ENCODE measurements at places on chromosomes 2 and 18. TPM values are rescaled to one million over a fixed set of nuclear protein-coding genes. Genes with fewer than 3 reads are reported as not detected.

- H3K4me1 ChIP-seq: no peaks in the 10 kb centered on the region
- no peak overlapping the region for H3K27ac ChIP-seq
- no peaks in the 10 kb centered on the region for H3K36me3 ChIP-seq
- H3K4me3 ChIP-seq: no peak overlapping the region
- DNase-seq: no peak
Observed at GRCh38 chr2:21020031-21020667, 23.7 kb downstream of the APOB start.

DNA sequence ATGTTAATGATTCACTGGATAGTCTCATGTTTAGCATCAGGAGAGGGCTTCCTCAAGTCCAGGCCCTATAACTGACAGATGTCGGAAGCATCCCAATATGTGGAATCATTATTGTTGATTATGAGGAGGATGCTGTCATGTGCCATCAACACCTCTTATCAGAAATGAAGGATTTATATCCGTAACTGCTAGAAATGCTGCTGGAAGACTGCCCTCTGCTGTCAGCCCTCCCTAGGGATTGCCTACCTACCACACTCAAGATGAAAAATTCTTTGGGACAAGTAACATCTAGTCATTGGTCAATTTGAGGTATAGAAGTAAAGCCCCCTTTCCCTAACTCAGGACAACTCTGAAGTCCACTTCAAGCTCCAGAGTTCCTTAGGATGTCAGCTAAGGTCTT lies 1166.5 kb upstream of the NXPH2 start:
- no peak overlapping the region for H3K4me3 ChIP-seq
- H3K4me1 ChIP-seq: no peaks in the 10 kb centered on the region
- no peak overlapping the region for H3K27ac ChIP-seq
- no peaks in the 10 kb centered on the region for H3K36me3 ChIP-seq
- H3K27me3 ChIP-seq: no peaks in the 10 kb centered on the region
- DNase-seq: no peak

Gene ZNF396
- total RNA-seq: 0.92 TPM

Gene CHRNG
- not detected for total RNA-seq

Gene PSTPIP2
- total RNA-seq: 21.6 TPM

Gene CD8A
- total RNA-seq: 357 TPM

Data from activated naive CD8-positive, alpha-beta T cell treated with anti-CD3 and anti-CD28 coated beads for 36 hours (primary cell).